ENCODE measurements at places on chromosomes 4 and X. TPM values are rescaled to one million over a fixed set of nuclear protein-coding genes. Genes with fewer than 3 reads are reported as not detected.

DNA sequence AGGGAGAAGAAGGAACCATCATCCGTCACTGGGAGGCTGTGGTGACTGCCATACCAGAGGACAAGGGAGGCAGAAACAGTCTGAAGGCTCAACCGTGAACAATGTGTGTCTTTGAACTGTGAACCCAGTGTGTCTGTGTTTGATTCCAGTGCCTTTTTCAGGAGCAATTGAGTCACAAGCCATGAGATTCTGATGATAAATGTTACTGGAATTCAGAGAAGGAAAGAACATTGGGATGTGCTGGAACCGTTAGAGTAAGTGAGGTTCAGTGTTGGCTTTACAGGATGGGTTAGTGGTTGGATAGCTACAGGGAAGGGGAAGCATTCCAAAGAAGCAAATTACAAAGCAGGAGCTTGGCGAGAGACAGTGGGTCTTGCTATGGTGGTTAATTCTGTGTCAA is 464.4 kb downstream of the TRIML1 start:
- DNase-seq = no peak
- H3K4me3 ChIP-seq = no peak overlapping the region
- no peaks in the 10 kb centered on the region for H3K36me3 ChIP-seq

DNA sequence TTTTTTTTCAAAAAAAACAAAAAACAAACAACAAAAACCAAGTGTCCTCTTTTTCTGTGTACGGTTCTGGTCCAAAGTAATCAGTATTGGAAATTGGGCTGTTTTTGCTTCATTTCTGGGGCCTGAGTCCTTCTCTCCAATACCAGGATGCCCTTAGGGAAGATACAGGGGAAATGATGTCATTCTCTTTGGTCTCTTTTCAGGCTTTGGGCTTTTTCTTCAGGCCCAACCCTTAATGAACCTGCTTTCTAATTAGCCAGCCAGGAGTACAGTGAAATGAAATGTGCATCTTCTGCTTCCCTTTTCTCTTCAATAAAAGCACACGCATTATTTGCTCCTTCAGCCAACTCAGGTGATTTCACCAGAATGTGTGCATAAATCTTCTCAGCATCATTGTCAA is 52.6 kb upstream of the RBPJ start:
- H3K27me3 ChIP-seq = no peaks in the 10 kb centered on the region
- H3K27ac ChIP-seq = no peak overlapping the region
- H3K4me1 ChIP-seq = peaks cover 4% of the 10 kb centered on the region
- no peak overlapping the region for H3K4me3 ChIP-seq

The PAGE2 gene
- total RNA-seq = not detected

DNA sequence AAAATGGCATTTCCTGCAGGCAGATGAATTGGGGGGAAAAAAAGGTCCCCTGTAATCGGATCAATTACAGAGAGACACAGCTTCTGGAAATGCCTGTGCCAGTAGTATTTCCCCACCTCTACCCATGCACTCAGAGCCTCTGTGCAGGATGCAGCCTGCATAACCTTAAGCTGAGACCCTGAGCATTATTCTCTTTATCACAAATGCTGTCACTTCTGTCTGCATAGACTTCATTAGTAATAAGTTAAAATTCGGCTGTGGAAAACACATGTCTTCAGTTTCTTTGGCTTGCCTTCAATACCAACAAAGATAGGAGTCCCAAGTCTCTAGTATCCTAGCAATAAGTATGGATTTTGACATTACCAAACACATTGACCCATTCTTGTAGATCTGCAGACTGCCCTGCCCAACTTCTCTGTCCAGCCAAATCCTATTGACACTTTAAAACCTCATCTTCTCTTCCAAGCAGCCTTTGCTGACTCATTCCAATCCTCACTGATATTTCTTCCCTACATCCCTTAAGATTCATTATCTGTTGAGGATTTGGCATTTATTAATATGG is 70.8 kb downstream of the LUZP4 start:
- H3K4me3 ChIP-seq = peak overlapping the region; percentile 27
- DNase-seq = no peak
- H3K4me1 ChIP-seq = peaks cover 46% of the 10 kb centered on the region
- no peaks in the 10 kb centered on the region for H3K36me3 ChIP-seq

DNA sequence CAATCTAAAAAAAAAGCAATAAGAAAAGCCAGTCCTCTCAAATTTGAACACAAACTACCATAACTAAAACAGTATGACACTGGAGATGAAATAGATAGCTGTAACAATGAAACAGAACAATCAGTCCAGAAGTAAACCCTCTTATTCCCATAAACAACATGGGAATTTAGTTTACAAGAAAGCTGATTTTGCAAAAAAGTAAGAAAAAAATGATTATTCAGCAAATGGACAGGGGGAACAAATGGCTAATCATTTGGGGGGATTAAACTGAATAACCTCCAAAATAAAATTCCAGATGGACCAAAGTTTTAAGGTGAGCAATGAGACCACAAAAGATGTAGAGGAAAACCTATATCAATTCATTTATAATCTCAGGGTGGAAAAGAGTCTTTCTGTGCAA is 16.1 kb upstream of the SASH3 start:
- H3K4me1 ChIP-seq = no peaks in the 10 kb centered on the region
- no peak for DNase-seq
- no peaks in the 10 kb centered on the region for H3K27me3 ChIP-seq
- no peaks in the 10 kb centered on the region for H3K36me3 ChIP-seq
- no peak overlapping the region for H3K4me3 ChIP-seq
- no peak overlapping the region for H3K27ac ChIP-seq

- H3K27me3 ChIP-seq = no peaks in the 10 kb centered on the region
- H3K27ac ChIP-seq = no peak overlapping the region
- no peaks in the 10 kb centered on the region for H3K4me1 ChIP-seq
- H3K4me3 ChIP-seq = no peak overlapping the region
- no peak for DNase-seq
These were observed 5.7 kb downstream of the ATP1B4 start for GRCh38 chrX:120367402-120368109.

GRCh38 chrX:53379747-53380146 is 42.7 kb downstream of the SMC1A start:
- no peak for DNase-seq
- no peak overlapping the region for H3K4me3 ChIP-seq
- H3K4me1 ChIP-seq = no peaks in the 10 kb centered on the region
- peaks cover 25% of the 10 kb centered on the region for H3K36me3 ChIP-seq
- H3K27me3 ChIP-seq = no peaks in the 10 kb centered on the region

DNA sequence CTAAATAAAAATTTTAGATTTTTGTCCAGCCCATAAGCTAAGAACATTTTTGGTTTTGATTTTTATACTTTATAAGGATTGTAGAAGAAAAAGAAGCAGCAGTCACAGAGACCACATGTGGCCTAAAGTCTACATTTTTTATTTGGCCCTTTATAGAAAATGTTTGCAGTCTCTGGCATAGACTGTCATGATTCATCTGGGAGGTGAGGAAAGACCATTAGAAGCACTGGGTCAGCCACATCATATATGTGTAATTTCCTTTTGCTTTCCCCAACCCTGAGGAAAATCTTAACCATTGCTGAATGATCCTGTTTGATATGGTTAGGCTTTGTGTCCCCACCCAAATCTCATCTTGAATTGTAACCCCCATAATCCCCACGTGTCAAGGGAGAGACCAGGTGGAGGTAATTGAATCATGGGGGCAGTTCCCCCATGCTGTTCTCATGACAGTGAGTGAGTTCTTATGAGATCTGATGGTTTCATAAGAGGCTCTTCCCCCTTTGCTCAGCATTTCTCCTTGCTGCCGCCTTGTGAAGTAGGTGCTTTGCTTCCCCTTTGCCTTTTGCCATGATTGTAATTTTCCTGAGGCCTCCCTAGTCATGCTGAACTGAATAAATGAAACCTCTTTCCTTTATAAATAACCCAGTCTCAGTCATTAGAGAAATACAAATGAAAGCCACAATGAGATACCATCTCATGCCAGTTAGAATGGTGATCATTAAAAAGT is 12.1 kb upstream of the COPS4 start:
- no peak for DNase-seq
- no peaks in the 10 kb centered on the region for H3K4me1 ChIP-seq
- no peak overlapping the region for H3K4me3 ChIP-seq
- H3K27ac ChIP-seq = no peak overlapping the region
- H3K27me3 ChIP-seq = no peaks in the 10 kb centered on the region
- no peaks in the 10 kb centered on the region for H3K36me3 ChIP-seq

- H3K4me3 ChIP-seq = no peak overlapping the region
- H3K4me1 ChIP-seq = no peaks in the 10 kb centered on the region
- H3K27me3 ChIP-seq = no peaks in the 10 kb centered on the region
- no peak overlapping the region for H3K27ac ChIP-seq
- no peaks in the 10 kb centered on the region for H3K36me3 ChIP-seq
These were observed 50.8 kb downstream of the ANAPC4 start for GRCh38 chr4:25427871-25428270.

DNA sequence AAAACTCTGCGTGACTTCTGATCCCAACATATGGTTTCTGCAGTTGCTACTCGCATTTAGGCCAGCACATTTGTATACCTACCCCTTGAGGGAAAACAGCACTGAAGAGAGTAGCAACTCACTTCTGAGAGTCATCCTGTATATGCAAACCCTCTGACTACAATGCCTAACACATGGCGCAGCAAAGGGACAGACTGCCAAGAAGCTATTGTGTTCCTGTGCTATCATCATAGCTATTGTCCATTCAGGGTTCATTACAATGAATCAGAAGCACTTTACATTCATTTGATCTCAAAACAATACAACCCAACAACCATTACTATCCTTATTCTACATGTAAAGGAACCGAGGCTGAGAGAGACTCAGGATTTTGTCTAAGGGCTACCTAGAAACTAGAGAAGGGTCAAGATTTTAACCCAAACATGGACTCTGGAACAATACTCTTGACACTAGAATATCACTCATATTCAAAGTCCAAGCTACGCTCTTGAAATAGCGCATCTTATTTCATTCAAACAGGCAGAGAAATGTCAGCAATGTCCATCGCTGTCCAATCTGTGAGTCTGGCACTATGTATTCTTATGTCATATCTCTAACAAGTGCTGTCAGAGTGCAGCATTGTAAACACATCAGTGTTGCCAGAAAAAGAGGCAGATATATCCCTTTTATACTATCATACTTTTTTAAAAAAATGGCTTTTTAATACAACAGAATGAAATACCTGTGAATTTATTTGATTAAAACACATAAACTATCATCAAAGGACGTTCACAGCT is 173.6 kb downstream of the CORIN start:
- H3K36me3 ChIP-seq = no peaks in the 10 kb centered on the region
- H3K27ac ChIP-seq = no peak overlapping the region

The LNX1 gene
- total RNA-seq = 12.6 TPM

The INTU gene
- total RNA-seq = 16.6 TPM

DNA sequence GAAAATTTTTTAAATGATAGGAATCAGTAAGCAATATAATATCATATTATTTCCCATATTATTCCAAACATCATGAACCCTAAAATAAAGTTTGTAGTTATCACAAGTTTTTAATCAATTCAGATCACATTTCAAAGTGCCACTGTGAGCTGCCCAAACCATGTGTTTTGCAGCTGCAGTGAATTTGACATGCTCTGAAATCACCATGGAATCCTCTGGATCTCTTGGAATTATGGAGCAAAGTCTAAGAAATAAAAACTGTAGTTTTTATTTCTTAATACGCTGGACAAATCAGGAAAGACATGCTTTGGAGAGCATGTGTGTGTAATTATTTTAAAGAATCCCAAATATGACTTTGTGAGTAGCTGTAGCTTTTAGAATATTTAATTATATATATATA is 262.7 kb downstream of the ANKRD50 start:
- no peak overlapping the region for H3K27ac ChIP-seq
- no peak for DNase-seq
- no peak overlapping the region for H3K4me3 ChIP-seq
- H3K27me3 ChIP-seq = no peaks in the 10 kb centered on the region
- H3K36me3 ChIP-seq = no peaks in the 10 kb centered on the region
- H3K4me1 ChIP-seq = no peaks in the 10 kb centered on the region

The HERC6 gene
- total RNA-seq = 12.9 TPM

All from thoracic aorta (tissue), 2 donors.